ENCODE measurements at places on chromosomes 16 and 17. TPM values are rescaled to one million over a fixed set of nuclear protein-coding genes. Genes with fewer than 3 reads are reported as not detected.

GRCh38 chr16:79480929-79481328 lies 119.6 kb downstream of the MAF start:
- no peak for DNase-seq

DNA sequence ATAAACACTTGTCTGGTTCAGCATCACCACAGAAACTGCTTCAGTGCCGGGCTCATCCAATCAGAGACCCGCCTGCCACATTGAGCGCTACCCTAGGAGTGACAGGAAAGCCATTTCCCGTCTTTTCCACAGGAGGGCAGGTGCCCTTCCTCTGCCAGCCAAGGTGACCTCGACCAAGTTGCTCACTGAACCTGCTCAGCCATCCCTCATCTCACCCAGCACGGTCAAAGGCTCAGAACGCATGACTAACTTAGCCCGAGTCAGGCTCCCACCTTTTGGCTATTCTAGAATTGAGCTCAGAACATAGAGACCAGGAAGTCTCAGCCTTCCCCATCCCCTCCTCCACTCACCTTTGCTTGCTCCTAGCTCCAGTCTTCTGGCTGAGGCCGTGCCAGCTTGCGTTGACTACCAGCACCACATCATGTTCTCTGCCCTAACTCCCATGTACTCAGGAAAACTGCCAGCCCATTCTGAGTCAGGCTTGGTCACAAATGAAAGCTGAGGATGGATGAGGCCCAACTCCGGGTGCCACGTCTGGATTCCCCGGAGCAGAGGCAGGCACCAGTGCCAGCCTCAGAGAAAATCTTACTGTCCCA lies 15.6 kb downstream of the MRPS23 start:
- DNase-seq = peak; percentile 63

- no peak for DNase-seq
Measured at GRCh38 chr16:79892278-79892677, 291.7 kb upstream of the MAF start.

DNA sequence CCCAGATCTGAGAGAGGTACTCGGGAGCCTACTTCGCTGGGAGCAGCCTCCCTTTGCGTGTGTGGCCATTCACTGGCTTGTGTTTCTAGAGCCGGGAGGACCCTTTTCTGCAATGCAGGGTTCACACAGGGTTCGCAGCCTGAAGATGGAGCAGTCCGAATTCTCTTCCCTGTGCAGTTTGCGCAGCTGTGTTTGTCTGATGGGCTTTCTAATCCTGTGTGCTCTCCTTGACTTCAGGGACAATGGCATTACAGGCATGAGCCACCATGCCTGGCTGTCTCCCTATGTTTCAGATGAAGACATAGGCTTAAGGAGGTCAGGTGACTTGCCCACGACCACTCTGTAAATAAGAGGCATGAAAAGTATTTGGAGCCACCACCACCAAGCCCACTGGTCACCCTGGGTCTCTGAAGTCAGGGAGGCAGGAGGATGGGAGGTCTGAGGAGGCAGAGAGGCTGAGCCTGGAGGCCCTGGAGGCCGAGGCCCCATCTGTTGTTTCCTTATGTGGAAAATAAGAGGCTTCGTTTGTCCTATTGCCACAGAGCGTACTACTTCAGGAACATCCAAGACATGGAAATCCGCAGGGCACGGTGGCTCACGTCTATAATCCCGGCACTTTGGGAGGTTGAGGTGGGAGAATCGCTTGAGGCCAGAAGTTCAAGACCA lies 5.0 kb upstream of the STH start:
- no peak for DNase-seq

PPL gene
- 6.1 TPM for total RNA-seq

DNA sequence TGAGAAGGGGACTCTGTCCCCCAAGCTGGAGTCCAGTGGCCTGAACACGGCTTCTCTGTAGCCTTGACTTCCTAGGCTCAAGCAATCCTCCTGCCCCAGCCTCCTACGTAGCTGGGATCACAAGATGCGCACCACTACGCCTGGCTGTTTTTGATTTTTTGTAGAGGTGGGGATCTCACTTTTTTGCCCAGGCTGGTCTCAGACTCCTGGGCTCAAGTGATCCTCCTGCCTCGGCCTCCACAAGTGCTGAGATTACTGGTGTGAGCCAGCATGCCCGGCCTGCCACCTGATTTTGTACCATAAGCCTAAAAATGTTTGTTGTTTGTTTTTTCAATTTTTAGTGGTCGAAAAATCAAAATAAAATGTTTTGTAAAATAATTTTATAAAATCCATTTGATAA lies 19.2 kb downstream of the PAFAH1B1 start:
- no peak for DNase-seq

AFMID gene
- 59.4 TPM for total RNA-seq

GRCh38 chr17:8366231-8366630 lies 10.3 kb downstream of the KRABD2 start:
- DNase-seq = no peak

- no peak for DNase-seq
Measured at GRCh38 chr17:65457183-65457582, 104.3 kb downstream of the AXIN2 start.

TP53TG3 gene
- total RNA-seq = 25.7 TPM

DNA sequence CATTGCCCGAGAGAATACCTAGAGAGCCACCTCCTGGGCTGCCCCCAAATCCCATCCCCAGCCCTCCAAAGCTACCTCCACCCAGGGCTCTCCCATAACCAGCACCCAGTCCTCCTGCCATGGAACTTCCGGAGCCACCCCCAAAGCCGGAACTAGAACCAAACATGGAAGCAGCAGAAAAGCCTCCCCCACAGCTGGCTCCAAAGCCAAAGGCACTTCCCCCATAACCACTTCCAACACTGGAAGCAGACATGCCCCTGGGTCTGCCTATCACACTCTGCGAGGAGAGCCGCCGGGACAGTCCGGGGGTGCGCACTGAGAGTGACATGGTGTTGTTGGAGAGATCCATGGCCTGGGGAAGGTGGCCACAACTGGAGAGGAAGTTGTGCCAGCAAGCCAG lies at the start of gene KRT12:
TSS of gene KRT12 (minus strand) at position 386 of the 400 bp plus-strand sequence. CDS start at position 349, 37 bp downstream.
- no peak for DNase-seq

- DNase-seq = no peak
Measured at GRCh38 chr17:27466376-27466742, 10.1 kb downstream of the KSR1 start.

GRCh38 chr17:55510986-55511721 lies at the start of gene SMIM36:
TSS of gene SMIM36 (minus strand) at chr17:55511452.
- no peak for DNase-seq

DNA sequence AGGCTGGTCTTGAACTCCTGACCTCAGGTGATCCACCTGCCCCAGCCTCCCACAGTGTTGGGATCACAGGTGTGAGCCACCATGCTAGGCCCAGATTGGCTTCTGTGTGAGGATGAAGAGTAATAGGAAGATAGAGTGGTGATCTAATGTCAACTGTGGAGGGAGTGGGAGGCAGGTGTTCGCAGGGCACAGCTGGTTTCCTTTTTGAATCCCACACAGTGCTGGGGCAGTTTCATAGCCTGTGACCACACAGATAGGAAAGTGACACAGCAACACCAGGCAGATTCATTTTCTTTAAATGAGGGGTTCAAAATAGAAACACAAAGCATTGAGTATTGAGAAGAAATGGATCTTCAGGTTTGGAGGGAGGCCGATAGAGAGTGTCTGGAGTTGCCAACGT lies 540.3 kb downstream of the WWOX start:
- no peak for DNase-seq

CDH3 gene
- 8.2 TPM for total RNA-seq

DNA sequence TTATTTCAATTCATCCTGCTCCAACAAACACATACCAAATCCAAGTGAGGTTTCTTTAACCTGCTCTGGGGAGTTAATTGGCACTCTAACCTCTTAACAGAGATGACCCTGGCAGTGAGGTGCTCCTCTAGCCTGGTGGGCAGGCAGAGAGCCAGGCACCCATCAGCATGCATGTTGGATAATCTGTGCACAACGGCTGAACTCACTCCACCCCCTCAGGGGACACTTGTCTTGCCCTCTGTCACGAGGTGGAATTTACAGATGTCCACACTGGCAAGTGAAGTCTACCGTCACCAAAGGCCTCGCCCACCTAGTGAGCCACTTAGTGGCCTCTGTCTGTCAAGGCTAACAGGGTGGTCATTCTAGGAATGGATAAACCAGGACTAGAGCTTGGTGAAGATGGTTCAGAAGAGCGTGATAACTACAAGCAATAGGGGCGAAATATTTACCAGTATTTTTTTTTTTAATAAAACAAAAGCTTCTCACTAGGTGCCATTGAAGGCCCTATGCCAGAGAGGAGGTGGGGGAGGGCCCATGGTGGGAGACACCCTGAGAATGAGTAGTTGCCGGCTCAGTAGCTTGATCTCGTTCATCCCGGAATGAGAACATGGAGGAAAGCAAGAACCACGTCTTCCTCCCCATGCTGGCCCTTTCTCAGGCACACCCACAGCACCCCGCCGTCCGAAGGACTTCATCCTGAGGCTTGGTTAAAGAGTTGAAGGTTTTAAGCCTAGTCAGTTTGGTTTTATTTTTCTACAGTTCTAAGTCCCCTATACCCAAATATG lies 25.2 kb downstream of the PLD6 start:
- no peak for DNase-seq

- no peak for DNase-seq
Measured at GRCh38 chr16:68503334-68503733, 35.8 kb upstream of the ZFP90 start.

DNA sequence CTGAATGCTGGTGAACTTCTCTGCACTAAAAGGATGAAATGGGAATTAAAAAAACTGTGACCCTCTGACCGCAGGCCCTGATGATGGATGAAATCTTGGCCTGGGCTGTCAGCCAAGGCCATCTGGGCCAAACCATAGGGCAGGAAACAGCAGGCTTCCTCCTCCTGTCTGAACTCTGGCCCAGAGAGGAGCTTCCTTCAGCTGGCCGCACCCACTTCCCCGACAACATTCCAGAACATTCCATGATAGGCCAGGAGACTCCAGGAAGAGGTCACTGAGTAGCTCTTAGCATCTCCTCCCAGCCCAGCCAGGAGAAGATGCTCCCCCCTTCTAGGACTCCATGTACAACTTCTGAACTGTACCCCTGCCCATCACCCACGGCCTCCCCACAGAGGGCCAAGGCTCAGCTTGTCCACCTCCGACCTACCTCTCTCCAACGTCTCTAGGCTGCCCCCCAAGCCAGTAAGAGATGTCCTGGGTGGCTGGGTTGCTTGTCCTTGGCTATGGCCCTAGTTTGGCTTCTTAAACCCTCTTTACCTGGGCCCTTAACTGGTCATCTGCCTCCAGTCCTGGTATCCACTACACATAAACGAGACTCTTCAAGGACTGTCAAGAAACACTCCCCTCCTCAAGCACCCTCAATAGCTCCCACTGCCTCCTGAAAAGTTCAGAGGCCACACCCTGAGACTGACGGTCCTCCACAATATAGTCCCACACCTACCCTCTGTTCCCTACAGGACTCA lies 1.7 kb downstream of the RPH3AL start:
- DNase-seq = peak; percentile 77

- no peak for DNase-seq
Measured at GRCh38 chr17:81399481-81400153, 4.4 kb downstream of the BAHCC1 start.

GRCh38 chr17:5592382-5592781 lies 8.1 kb upstream of the NLRP1 start:
- no peak for DNase-seq

- DNase-seq = peak; percentile 100
Measured at GRCh38 chr17:17972126-17972951, at the start of the genes DRC3 and TOM1L2. TSS of gene DRC3 (plus strand) at chr17:17972862. CDS start at chr17:17977599, 4,737 bp downstream. TSS of gene TOM1L2 (minus strand) at chr17:17972400. CDS start at chr17:17972313, 87 bp downstream.

SLFN14 gene
- total RNA-seq = 0.55 TPM

SYNGR3 gene
- 20.9 TPM for total RNA-seq

ACOX1 gene
- 64.1 TPM for total RNA-seq

OR1F1 gene
- total RNA-seq = not detected

- no peak for DNase-seq
Measured at GRCh38 chr17:76586741-76587487, 1.3 kb upstream of the ST6GALNAC2 start.

GRCh38 chr16:17414916-17415315 lies 55.8 kb downstream of the XYLT1 start:
- no peak for DNase-seq

DNA sequence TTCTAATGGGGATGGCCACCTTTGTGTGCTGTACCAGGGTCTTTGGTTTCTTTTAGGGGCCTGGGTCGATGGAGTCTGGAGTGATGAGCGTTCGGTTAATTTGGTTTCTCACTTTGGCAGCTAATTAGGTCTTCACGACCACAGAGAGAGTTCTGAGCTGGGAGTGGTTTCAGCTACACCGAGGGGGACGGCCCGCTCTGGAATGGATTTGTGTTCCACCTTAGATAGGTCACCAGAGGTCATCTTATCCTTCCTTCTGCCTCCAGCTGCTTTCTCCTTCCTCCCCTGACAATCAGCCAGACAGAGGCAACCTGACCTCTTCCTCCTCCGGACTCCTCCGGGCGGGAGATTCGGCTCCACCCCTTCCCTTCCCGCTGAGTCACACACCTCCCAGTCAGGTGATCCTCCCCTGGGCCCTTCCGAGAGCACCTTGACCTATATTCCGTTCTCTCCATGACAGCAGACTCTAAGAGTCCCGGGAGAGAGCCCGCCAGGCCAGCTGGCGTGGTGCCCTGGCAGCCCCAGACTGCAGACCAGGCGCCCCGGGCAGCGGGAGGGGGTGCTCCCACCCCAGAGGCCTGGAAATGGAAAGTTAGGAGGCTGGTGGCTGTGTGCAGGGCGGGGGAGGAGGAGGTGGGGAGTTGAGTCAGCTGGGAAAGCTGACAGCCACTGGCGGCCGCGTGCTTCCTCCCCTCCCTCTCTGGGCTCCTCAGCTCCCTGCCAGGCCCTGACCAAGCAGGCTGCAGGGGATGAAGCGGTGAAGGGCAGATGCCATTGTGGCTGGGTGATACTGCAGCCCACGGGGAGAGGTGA lies 44.7 kb downstream of the CHD9 start:
- DNase-seq = peak; percentile 91

GRCh38 chr17:40093005-40093579 lies 7.3 kb downstream of the NR1D1 start:
- DNase-seq = no peak

- DNase-seq = no peak
Measured at GRCh38 chr16:10964891-10965326, 20.5 kb downstream of the CLEC16A start.

DLX3 gene
- total RNA-seq = 1.4 TPM

KRTAP1-5 gene
- total RNA-seq = not detected

PGS1 gene
- 50.4 TPM for total RNA-seq

NLRC3 gene
- 3.0 TPM for total RNA-seq
